ENCODE measurements at places on chromosomes 2 and 18.

GRCh38 chr2:126963390-126963789 lies 64.7 kb downstream of the TEX51 start:
- no peak for DNase-seq

- no peak for DNase-seq
Observed at GRCh38 chr2:78940998-78941397, 84.5 kb upstream of the REG3G start.

- no peak for DNase-seq
Observed at GRCh38 chr2:72092111-72092510, 55.6 kb downstream of the CYP26B1 start.

DNA sequence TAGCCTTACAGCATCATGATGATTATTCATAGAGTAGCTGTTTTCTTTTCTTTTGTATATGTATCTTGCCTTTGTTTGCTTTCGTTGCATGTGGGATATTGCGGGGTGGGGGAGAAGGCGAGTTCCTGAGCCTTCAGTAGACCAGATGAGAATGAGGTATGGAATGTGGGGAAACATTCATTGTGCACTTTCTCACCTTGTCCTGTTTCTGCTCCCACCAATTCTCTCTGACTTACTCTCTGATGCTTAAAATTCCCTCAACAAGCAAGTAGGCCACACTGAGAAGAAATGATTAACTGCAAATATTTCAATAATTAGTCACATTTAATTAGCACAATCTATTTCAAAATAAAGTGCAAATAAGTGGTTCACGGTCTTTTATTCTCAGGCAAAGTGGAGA lies 31.0 kb downstream of the GKN2 start:
- DNase-seq = no peak

DNA sequence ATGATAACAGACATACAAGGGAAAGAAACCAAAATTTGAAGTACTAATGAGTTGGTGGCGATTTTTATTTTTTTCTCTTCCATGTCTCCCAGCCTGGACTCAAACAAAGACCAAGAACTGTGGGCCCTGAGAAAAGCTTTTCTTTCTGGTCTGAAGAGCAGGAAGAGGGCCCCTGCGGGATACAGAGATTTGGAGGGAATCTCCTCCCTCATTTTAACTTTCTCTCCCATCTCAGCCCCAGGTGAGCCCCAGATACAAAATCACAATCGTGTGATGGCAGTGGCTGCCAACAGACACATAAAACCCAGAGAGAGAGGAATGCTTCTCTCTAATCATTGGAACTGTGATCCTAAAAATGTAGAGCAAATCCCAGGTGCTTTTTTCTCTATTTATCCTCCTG lies 19.5 kb upstream of the PRKCE start:
- DNase-seq = no peak

DNA sequence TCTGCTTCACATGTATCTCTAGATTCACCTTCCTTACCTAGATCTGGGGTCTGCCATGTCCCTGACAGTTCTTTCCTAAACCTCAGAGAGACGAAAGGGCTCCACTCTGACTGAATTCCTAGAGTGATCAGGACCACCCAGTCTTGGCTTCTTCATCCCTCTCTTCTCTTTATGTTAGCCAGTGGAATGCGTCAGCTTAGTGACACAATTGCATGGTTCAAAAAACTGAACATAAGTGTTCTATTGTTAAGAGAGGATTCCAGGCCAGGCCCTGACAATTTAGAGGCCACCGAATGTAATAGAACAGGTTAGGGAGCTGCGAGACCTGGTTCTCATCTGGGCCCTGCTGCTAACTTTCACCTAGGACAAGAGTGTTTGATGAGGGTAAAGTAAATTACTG lies 10.0 kb downstream of the PRELID3A start:
- no peak for DNase-seq

DNA sequence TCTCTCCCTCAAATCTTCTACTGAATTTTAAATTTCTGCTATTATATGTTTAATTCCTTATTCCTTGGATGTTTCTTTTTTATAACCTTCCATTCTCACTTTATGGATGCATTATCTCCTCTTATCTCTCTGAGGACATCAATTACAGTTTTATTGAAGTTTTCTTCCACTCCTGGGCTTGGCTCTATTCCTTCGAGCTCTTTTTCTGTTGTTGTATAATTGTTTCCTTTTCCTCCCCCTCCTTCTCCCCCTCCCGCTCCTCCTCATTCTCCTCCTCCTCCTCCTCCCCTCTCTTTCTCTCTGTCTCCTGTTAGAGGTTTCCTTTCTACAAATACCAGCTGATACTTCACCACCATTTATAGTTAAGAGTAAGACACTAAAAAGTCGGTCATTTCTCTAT lies 209.8 kb downstream of the ZBTB7C start:
- no peak for DNase-seq

GRCh38 chr18:10838553-10838952 lies 310.8 kb downstream of the PIEZO2 start:
- no peak for DNase-seq

DNA sequence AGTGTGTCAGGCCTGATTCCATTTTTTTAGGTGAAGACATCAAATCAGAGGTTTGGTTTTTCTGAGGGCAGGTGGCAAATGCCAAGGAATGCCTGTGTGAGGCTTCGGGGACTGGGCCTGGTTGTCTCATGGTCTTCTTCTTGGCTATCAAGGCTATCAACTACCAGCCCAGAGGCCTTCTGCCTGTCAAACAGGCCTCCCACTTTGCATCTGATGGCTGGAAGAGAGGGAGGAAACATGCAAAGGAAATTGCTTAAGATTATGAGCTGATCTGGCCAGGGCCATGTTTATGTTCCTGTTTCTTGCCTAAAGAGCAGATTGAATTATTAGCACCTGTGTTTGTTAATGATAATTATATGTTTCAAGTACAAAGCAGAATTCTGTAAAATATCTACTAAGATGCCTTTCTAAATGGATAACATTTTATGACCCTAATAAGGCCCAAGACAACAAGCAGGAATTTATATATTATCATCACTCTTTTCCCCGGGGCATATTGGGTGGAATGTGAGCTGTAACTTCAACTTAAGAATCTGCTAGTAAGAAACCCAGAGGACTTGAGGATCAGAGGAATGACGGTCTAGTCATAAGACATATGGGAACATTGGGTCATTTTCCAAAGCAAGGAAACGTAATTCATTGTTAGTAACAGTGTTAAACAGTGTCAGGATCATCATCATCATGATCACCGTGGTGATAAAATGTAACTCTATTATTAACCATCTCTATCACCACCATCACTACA lies 123.2 kb downstream of the LYPD6B start:
- DNase-seq = no peak

GRCh38 chr2:200782251-200782650 lies 29.5 kb upstream of the BZW1 start:
- DNase-seq = no peak

- no peak for DNase-seq
Observed at GRCh38 chr2:46114996-46115395, 182.2 kb upstream of the EPAS1 start.

GRCh38 chr18:3103576-3103975 lies 90.6 kb upstream of the LPIN2 start:
- no peak for DNase-seq

Data from activated CD4-positive, CD25-positive, alpha-beta regulatory T cell treated with anti-CD3 and anti-CD28 coated beads, Interleukin-2, amount 50 U/mL, for 16 hours (primary cell).